ENCODE measurements at places on chromosomes 13 and 19.

- DNase-seq = no peak
These were observed 4.4 kb downstream of the ZNF473 start for GRCh38 chr19:50030225-50030624.

- DNase-seq = peak; percentile 58
These were observed 2.8 kb downstream of the S1PR5 start for GRCh38 chr19:10514211-10515145.

GRCh38 chr13:25920277-25920676 lies 131.5 kb downstream of the SHISA2 start:
- no peak for DNase-seq

GRCh38 chr13:33375421-33375820 lies 89.9 kb upstream of the STARD13 start:
- no peak for DNase-seq

GRCh38 chr13:74466864-74467263 lies 332.7 kb upstream of the KLF12 start:
- DNase-seq = no peak

GRCh38 chr19:38076337-38076736 lies 147.7 kb downstream of the DPF1 start:
- DNase-seq = no peak

DNA sequence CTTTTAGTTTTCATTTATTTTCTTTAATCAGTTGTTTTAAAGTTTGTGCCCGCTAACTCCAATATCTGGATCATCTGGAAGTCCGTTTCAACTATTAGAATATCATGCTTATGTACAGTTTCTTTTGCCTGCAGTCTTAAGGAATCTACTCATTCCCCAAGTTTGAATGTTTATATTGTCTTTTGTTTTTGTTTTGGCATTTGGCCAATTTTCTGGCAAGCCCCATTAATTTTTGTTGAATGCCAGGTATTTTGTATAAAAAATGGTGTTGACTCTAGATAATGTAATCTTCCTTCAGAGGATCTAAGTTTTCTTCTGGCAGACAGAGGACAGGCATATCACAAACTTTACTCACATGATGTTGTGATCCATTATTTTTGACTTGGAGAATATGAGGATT lies 11.1 kb upstream of the ZNF235 start:
- DNase-seq = no peak

DNA sequence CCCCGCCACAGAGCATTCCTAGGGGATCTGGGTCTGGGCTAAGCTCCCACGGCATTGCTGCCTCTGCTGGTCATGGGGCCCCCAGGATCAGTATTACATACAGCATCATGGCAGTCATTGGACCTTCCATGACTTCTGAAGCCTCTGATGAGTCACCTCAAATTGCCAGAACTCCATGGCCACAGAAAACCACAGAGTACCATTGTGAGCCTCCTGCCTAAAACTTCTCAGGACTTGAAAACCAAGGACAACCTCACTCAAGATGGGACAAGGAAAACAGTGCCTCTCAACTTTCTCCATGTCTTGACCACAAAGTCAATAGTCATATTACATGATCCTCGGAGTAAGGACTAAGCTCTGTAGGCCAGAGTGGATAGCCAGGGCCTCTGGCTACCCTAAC lies 306.0 kb downstream of the GPC5 start:
- no peak for DNase-seq

DNA sequence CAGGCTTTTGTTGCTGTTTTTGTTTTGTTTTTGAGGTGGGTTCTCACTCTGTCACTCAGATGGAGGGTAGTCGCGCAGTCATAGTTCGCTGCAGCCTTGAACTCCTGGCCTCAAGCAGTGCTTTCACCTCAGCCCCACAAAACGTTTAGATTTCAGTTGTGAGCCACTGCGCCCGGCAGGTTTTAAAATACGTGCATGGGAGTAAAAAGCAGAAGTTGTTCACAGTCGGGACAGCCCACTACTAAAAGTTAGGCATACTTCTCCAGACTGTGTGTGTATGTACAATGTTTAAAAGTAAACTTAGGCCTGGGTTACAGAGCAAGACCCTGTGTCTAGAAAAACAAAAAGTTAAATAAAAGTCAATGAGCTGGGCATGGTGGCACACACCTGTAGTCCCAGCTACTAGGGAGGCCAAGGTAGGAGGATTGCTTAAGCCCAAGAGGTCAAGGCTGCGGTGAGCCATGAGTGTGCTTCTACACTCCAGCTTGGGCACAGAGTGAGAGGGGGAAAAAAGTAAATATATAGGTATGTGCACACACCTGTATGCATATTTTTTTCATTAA lies 6.1 kb downstream of the SAFB start:
- no peak for DNase-seq

DNA sequence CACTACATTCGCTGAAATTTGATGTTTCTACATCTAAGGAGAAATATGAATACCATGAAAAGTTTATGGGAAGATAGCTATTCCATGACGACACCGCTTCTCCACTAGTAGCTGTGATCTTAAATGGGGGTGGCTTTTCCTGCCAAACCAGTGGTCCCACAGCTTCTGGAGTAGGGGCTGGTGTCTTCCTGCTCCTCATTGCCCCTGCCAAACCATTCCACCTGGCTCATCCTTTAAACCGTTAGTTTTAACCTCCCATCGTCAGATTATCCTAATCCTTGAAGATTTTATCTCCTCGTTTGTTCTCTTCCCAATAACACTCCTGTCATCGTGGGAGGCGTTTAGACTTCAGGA lies 568 bp upstream of the ZNF230 start:
- no peak for DNase-seq

DNA sequence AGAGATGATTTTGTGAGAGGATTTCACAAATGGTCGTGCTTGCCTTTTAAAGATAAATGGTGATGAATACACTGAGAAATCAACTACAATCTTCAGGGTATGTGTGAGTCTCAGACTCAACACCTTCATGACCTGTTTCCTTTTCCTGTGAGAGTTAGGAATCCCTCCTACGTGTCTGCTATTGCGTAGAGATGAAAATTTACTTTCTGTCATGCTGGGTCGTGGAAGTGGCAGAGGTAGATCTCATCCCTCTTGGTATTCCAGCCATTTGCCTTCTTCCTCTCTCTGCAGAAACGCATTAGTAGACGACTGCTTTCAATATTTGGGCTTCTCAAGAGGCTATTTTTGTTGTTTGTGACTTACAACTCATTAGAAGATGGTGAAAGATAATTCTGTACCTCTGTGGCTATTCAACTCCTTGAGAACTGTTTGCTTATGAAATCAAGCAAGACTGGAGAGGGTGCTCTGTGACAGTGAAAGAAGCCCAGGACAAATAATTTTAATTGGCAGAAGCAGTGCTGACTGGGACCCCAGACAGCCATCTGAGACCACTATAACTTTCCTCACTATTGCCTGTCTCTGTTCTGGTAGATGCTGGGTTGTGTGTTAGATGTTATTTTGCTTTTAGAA lies 233.1 kb downstream of the LACC1 start:
- DNase-seq = no peak

GRCh38 chr13:85545771-85546170 lies 253.4 kb downstream of the SLITRK6 start:
- DNase-seq = no peak

DNA sequence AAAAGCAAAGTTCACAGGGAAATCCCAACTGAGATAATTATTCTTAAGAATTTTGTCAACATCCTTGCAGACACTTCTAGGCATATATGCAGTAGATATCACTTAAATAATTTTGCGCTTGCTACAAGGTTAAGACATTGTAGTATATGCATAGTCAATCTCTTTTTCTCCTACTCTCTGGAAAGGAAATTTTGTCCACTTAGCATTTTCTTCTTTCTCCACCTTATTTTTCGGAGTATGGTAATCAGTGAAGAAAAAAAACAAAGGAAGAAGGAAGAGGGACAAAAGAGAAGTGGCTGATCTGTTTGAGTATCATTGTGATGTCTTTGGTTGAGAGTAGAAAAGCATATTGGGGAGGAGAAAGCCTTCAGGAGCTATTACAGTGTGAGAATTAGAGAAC lies 104.6 kb downstream of the LACC1 start:
- no peak for DNase-seq

GRCh38 chr19:2110822-2111221 lies 14.1 kb downstream of the IZUMO4 start:
- DNase-seq = no peak

GRCh38 chr19:15128162-15128770 lies 21.1 kb downstream of the SYDE1 start:
- DNase-seq = no peak

- no peak for DNase-seq
These were observed 117.5 kb downstream of the ATP8A2 start for GRCh38 chr13:25489238-25489637.

GRCh38 chr19:2208975-2209374 lies 27.2 kb downstream of the PLEKHJ1 start:
- no peak for DNase-seq

- no peak for DNase-seq
These were observed 26.8 kb upstream of the CEACAM21 start for GRCh38 chr19:41548954-41549688.

GRCh38 chr19:9431475-9431874 lies 3.9 kb downstream of the ZNF266 start:
- DNase-seq = no peak

DNA sequence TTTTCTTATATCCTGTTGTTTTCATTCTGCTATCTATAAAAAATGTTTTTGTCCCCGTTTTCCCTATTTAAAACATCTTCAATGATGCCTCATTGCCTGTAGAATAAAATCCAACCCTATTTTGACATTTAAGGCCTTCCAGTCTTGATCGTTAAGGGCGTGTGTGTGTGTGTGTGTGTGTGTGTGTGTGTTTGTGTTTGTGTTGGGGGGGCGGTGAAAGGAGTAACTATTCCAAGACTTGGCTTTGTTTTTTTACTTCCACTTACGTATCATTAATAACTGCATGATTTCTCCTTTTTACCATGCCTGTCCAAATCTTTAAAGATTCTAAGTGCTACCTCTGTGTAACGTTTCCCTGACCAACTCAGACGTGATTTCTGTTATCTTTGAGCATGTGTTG lies 784 bp downstream of the PIBF1 start:
- no peak for DNase-seq

DNA sequence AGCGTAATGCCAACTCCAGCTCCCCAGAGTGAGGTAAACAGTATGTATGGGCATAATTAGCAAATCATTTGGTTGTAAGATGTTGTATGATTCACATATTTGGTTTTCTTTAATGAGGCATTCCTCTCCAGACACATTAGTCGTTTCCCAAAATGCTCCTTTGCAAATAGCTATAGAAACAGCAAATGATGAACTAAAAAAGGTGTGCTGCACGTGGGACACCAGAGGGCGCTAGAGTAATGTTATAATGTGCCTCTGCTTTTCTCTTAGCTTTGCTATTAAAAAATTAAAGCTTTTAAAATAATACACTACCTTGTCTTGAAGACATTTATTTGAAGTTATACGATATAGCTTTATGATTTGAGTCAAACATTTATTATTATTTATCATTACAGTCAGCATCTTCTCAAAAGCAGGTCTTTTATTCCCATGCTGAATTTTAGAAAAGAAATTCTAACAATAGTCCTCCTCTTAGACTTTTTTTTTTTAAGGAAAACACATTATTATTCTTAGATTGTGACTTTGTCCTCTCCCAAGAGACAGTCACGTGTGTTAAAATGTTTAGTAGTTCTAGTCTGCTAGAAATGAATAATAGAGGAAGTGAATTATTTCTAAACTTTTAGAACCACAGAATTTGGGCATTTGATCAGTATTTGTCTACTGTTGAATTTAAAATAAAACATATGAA lies 121.6 kb upstream of the FRY start:
- no peak for DNase-seq

DNA sequence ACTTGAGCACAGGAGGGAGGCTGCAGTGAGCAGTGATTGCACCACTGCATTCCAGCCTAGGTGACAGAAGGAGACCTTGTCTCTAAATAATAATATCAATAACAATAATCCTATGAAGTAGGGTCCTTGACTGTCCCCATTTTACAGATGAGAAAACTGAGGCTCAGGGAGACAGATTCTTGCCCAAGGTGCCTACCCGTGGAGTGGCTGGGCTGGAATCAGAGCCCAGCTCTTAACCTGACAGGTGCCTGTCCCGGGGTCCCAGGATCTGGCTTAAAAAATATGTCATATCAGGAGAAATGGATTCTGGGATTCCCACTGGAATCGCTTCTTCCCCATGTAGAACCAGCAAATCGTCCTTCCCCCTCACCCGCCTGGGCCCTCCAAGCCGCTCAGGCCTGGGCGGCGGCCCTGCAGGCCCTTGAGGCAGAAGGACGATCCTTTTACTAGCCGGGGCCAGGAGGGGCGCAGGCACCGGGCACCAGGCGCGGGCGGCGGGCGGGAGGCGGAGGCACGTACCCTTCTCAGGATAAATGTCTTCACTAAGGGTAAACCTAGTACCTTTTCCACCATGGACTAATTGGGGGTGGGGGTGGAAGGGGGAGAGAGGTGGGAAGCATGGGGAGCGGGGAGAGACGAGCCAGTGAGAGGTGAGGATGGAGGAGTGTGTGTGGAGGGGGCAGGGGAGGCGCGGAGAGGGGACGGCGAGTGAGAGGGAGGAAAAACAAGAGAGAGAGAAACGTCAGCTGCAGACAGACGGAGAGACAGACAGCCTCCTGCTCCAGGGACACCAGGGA lies 60.6 kb downstream of the COLGALT1 start:
- DNase-seq = no peak

- DNase-seq = no peak
These were observed 110.2 kb downstream of the STOML3 start for GRCh38 chr13:38880397-38880796.

DNA sequence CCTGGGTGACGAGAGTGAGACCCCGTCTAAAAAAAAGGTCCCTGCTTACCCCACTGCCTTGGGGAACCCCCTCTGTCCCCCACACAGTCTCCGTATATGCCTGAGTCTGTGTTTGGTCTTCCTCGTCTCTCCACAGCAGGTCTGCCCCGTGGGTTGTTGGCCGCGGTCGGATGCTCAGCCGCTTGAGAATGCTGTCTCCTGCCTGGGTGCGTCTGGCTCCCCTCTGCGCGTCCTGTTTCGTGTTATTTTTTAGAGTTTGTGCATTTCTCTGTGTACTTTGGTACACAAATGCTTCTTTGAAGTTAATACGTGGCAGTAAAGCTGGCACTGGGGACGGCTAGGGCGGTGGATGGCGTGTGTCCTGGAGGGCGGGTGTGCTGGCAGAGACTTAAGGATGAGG lies 34.9 kb downstream of the KDM4B start:
- DNase-seq = no peak

GRCh38 chr19:5925830-5926427 lies 11.9 kb downstream of the CAPS start:
- DNase-seq = no peak

DNA sequence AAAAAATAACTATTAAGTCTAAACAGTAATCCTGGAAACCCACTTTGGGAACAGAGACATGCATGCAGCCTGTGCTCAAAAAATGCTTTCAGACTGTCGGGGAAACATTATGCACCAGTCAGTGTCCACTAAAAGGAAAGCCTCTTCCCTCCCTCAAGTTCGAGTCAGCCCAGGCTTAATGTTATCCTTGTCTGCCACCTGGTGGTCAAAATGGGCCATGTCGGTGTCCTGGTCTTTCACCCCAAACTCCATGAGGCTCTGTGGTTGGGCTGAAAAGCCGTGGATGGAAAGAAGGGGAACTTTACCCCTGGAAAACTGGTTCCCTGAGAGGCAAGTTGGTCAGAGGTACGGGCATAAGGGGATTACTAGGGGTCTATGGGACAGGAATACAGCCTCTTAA lies 88.4 kb upstream of the ZNF492 start:
- DNase-seq = no peak

All from activated gamma-delta T cell (primary cell).